Amniotic epithelial cell (primary cell): ENCODE measurements at places on chromosomes 2 and 18.

GRCh38 chr2:44246840-44247369 lies 28.4 kb upstream of the SLC3A1 start:
- peak; percentile 64 for DNase-seq

- peak; percentile 15 for DNase-seq
Observed at GRCh38 chr2:40072442-40073232, 293.6 kb upstream of the THUMPD2 start.

DNA sequence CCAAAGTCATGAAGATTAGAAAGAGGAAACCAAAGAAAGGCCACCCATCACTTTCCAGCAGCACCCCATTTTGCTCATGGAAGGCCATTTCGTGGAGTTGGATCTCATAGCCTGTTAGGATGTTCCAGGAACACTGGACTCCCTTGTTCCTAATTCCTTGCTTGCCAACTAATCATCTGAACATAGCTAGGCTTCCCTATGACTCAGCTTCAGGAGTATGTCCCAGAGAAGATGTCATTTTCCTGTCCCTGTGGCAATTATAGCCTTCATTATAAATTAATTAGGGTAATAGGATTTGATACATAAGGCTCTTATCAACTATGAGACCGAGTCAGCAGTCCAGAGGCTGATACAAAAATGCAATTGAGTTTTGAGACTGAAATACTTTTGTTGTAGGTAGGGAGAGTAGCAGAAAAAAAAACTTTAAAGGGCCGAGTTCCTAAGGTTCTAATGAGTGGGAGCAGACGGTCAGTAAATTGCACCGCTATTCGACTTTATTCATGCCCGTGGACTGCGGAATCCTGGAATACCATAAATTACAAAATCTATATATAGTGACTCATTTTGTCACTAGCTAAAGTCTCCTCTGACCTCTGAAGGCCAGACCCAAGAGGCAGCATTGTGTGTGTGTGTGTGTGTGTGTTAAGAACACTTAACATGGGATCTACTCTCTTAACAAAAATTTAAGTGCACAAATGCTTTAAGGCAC lies 311.8 kb downstream of the FBXO15 start:
- DNase-seq = no peak

DNA sequence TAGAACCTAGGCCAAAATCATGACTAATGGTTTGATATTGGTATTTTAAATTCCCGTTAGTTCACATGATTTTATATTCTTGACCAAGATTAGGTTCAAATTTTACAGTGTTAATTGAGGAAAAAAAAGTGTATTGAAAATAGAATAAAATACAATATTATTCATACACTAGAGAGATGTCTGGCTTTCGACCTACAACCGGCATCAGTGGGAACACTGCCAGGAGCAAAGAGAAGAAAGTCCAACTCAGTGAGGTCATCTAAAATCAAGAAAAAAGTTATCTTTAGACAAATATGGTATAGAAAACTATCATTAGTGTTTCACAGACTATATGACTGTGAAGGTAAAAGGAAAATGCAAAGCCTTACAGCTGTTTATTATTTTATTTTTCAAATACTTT lies 81.5 kb downstream of the PIGN start:
- DNase-seq = peak; percentile 24

DNA sequence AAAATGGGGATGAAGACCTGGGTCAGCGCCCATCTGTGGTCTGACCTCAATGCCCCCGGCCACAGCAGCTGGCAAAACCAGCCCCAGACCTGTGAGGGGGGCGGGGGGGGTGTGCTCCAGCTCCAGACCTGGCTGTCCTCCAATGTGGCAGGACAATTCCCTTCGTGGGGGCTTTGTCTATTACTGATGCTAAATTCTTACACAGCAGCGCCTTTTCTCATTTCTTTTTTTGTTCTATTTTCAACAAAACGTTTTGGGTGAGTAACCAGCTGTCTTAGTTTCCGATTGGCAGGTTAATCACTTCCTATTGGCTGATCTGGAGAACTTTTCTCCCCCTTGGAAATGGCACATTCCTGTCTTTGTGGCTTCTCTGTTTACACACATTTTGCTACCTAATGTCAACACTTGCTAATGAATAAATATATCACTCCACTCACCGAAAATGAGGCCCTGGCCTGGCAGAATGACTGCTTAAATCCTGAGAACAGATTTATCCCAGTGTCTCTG lies 4.4 kb downstream of the SMAD7 start:
- DNase-seq = peak; percentile 70

DNA sequence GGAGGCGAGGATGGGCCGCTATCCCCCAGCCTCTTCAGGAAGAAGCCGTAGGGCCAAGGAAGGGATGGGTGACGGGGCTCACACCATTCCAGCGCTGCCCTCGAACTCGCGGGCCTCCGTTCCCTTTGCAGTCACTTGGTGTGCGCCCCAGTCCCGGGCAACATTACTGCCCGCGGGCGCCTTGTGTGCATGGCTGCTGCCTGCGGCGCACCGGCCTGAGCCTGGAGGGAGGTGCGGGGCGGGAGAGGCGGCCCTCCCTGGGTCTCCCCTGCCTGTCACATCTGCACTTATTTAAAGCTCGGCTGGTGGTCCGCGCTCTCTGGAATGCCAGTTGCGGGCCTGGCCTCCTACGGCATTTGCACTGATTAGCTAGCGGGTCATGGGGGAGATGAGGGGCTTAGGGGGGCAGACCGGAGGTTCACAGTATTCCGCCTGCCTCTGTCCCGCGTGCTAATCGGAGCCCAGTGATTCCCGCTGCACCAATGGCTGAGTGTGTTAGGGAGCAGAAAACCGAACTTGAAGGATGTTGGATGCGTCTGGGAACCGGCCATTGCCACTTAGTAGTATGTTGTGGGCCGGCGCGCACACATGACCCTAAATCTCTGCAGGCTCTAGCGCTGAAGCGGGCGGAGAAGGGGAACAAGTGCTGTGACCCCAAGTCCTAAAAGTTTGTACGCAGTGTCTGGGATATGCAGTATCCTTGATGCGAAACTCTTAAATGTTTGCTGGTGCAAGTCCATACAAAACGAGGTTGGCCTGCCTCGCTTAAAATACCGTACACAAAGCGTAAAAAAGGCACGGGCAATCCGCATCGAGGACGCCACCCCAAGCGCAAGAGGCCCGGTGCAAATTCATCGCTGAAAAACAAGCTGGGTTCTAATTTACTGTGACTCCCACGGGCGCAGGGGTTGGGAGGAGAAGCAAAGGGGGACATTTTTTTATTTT lies 161.2 kb upstream of the SIX2 start:
- no peak for DNase-seq

- DNase-seq = no peak
Observed at GRCh38 chr2:9071584-9072124, 68.2 kb upstream of the MBOAT2 start.

DNA sequence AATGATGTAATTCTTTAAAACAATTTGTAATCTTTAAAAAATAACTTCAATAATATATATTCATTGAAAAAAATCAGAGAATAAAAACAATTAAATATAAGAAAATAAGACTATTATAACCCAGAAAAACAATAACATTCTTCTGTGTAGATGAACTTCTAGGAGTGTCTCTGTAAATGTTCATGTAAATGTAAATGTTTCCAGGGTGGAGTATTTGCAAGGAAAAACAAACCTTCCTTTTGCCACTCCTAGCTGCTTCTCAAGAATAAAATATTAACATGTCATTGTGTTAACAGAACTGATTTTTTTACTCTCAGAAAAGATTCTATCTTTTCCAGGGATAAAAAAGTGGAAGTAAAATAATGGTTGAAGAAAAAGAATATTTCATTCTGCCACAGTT lies 431.9 kb downstream of the PLCL1 start:
- no peak for DNase-seq

DNA sequence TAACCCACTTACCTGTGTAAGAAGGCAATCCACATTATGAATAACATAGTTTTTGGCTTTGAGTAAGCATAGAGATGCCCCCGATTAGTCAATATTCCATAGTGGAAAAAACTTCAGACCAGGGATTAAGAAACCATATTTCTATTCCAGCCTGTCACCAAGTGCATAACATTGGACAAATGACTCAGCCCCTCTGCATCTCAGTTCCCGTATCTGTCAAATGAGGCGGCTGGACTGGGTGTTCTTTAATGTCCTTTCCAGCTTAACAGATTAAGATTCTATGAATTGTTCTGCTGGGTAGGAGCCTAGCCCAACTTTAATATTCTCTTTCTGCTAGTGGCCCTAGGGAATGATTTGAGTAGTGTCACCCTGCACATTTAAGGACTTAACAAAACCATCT lies 11.8 kb upstream of the FTCDNL1 start:
- DNase-seq = peak; percentile 34

- peak; percentile 52 for DNase-seq
Observed at GRCh38 chr2:218694405-218695145, 16.1 kb upstream of the TTLL4 start.

- DNase-seq = no peak
Observed at GRCh38 chr18:23669804-23670405, 7.2 kb upstream of the ANKRD29 start.

DNA sequence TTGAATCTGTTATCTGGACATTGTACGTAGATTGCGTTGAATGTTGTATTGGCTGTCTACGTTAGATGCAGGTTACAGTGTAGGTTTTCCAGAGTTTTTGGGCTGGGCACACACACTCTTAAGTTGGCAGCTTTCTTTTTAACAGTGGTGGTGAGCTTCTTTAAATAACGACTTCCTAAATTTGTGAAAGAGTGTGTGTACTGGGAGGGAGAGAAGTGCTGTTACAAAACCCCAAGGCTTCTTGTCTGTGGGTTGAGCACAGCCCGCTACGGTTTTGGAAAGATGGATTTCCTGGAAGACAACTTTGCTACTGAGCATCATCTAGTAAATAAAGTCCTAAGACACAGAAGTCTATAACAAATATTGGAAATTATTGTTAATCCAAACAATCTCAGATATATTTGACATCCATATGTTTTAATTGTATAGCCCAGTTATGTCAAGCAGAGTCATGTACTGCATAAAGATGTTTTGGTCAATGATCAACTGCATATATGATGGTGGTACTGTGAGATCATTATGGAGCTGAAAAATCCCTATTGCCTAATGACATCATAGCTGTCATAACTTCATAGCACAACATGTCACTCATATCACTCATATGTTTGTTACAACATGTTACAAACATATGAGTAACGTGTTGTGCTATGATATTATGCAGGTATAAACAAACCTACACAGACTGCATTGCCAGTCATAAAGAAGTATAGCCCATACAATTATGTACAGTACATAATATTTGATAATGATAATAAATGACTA lies 7.9 kb upstream of the THUMPD2 start:
- DNase-seq = no peak

- DNase-seq = no peak
Observed at GRCh38 chr18:79738041-79738461, 58.4 kb downstream of the CTDP1 start.

DNA sequence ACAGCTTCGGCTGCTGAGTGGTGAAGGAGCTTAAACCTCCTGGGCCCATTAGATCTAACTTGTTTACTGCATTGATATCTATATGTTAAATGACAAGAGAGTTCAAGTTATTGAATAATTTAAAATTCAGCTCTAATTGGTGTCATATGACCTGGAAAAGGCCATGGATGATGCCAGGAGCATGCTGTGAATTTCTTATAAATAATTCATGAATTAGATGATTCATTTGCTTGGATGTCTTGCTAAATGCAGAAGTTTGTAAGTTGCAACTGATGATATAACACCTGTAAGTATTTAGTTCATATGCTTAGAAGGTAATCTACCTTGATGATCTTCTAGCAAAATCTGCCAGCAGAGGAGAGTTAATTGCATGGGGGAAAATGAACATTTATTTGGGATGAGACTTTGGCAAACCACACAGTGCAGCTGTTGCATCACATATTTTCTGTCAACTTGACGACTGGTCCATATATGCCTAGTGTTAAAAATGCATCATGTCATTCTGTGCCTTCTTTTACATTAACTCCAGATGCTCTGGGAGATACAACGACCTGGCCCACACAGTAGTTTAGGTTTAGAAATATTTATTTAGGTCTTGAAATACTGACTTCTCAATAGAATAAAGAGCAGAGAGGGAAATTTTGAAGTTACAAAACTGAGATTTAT lies 226.3 kb downstream of the KIAA1328 start:
- no peak for DNase-seq

DNA sequence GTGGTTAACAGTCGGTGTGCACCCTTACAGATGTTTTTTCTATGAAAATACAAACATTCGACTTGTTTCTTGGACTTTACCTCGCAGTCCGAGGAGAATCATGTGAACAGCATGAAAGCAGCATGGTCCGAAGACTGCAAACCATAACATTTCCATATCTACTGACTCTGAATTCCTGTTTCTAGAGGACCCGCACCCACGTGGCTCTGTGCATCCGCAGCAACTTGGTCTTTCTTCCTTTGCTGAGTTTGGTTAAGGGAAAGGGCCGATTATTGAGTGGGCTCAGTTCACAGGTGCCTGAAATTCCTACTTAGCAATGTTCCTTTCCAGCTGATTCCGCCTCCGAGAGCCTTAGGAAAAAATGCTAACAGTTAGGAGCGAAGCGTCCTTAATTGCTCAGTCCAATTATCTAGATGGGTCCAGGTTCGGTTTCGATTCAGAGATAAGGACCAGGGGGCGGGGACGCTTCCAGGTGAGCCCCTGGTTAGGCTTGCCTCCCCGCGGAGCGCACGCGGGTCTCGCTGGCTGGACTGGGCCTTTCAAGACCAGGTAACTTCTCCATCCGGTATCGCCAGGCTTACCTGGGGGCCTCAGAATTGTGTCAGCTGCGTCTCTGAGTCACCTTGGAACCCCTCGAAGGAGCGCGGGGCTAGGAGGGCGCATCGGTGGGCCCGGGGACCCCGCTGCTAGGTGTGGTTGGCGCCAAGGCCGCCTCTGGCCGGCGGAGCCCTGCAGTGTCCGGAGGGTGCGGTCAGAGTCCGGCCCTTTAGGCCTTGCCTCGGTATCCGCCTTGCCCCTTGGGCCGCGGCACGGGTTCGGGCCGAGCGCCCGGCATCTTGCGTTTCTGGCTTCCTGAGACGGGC lies 1.1 kb upstream of the B3GNT2 start:
- DNase-seq = no peak

GRCh38 chr2:146385031-146385430 lies 1459.8 kb upstream of the ACVR2A start:
- no peak for DNase-seq

DNA sequence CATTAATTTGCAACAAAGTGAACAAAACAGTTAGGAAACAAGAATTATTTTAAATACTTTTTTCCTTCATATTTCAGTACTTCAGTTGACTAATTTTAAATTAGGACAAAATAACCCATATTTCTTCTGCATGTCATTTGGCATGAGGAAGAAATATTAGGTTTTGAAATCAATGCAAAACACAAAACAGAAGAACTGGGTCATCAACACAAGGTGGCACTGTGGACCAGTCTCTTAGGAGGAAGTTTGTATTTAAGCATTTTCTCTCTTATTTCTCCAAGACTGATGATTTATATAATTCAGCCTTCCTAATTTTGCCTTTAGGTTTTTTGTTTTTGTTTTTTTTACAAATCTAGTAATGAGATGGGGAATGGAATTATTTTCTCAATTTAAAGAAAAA lies 352.8 kb upstream of the KCNH7 start:
- DNase-seq = peak; percentile 49

GRCh38 chr2:165924946-165925345 lies 28.6 kb downstream of the TTC21B start:
- DNase-seq = no peak
